ENCODE measurements at places on chromosomes 2 and 18.

- no peak for DNase-seq
Measured at GRCh38 chr2:122867941-122868340, 1112.5 kb downstream of the TSN start.

DNA sequence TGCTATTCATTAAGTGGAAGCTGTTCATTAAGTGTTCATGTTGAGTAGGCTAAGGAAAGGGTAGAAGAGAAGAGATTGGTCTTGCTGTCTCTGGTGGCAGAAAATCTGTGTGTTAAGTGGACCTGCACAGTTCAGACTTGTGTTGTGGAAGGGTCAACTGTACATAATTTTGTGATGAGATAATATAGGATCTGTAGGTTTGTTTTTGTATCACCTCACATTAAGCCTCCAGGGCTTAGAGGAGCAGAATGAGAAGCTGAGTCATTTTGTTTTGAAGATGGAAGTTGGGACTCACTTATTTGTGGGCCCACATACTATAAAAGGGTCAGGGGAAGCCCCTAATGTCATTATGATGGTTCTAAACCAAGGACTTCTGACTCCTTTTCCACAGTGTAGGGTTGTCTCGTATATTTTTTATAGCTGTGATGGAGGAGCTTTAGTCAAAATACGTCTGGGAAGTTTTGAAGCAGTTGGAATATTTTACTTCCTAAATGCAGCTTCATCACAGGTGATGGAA, 18.2 kb downstream of the PMS1 start:
- no peak for DNase-seq

DNA sequence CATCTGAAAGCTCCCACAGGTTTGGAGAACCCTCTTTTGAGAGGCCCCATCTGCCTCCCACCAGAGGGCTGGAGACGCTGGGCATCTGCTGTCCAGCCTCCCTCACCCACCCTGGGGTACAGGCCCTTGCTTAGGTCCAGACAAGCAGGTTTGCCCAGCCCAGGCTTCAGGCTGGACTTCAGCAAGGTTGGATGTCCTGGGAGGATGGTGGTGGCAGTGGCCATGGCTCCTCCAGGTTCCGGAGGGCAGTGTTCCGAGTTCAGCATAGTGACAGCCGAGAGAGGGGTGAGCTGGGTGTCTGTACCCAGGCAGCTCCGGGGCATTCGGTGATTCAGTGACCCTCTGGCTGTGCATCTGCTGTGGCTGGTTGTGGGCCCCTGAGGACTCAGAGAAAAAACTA, 58.2 kb upstream of the HDAC4 start:
- no peak for DNase-seq

- no peak for DNase-seq
Measured at GRCh38 chr2:76008001-76008702, 297.4 kb upstream of the GCFC2 start.

GRCh38 chr2:129667577-129667976, 311.9 kb upstream of the RAB6C start:
- DNase-seq, result no peak

DNA sequence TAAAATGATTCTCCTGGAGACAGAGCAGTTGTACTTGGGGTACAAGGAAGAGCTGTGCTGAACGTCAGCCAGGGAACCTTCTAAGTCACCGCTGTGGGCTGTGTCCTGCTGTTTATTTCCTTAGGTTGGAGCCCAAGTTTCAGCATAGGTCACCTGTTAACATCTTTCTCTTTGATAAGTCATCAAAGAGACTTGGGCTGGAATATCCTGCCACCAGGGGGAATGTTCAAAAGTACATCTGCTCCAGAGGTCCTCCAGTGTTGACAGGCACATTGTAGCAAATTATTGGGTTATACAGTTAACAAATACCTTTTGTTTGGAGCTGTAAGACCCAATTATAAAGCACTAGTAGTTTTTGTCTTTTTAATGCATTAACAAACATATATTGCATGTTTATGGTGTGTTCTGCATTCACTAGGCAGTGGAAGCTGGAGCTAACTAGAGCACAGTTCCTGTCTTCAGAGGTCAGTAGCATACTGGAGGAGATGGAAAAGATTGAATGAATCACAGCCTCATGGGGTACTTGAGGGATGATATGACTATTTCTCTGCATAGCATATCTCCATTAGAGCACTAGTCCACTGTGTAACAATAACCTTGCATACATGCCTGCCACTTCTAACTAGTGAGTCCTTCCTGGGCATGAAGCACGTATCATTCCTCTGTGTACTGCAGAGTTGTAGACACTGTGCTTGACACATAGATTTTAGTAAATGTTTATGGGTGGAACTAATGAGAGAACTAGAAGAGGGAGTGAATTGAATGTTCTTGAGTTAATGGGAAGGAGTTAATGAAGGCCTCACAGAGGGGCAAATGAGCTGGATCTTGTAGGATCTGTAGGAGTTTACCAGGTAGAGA, 182.1 kb downstream of the AGAP1 start:
- no peak for DNase-seq
